NCI-H526 treated with DMSO at 0.1 percent for 48 hours (cell line): ENCODE measurements at places on chromosomes 7 and 10.

GRCh38 chr10:62121187-62121530 lies 147.5 kb downstream of the RTKN2 start:
- no peak for DNase-seq

- DNase-seq: no peak
Measured at GRCh38 chr7:157846271-157846670, 509.5 kb downstream of the DNAJB6 start.

DNA sequence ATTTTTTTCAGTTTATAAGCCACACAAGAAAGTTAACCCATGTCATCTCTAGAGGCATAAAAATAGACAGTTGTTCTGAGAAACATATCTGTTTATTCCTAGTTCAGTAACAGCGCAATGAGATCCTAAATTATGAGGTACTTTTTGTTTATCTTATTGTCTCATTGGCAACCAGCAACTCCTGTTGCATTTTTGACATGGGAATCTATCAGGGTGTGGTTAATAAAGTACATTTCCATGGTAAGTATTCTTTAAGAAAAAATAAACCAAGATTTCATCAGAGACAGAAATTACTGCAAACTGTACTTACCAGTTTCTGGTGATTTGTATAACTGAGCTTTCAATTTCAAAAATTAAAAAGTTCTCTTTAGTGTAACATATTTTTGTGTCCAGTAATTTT lies 9.0 kb downstream of the FAS start:
- no peak for DNase-seq

GRCh38 chr10:109386921-109387320 lies 536.4 kb downstream of the XPNPEP1 start:
- DNase-seq: no peak

- peak; percentile 32 for DNase-seq
Measured at GRCh38 chr7:20560325-20561180, 54.9 kb upstream of the ABCB5 start.

- no peak for DNase-seq
Measured at GRCh38 chr10:28744069-28744768, 66.9 kb downstream of the BAMBI start.

GRCh38 chr7:73899731-73900142 lies 38.8 kb downstream of the TMEM270 start:
- DNase-seq: no peak

DNA sequence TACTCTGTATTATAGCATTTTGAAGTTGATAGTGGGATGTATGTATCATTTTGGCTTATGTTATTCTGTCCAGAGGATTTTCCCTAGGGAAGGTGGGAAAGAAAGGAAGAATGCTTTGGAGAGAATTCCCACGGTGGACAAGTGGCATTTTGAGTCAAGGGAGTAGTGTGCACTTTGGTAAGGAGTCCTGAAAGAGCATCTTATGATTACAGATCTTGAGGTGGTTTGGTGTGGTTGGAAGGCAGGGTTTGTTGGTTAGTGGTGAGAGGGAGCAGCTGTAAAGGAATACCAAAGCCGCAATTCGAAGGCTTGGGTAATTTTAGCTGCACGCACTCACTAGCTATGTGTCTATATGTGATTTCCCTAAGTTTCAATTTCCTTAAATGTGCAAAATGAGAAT lies 16.1 kb downstream of the CCSER2 start:
- DNase-seq: no peak

GRCh38 chr7:1798191-1798590 lies 128.1 kb downstream of the ELFN1 start:
- no peak for DNase-seq

GRCh38 chr7:121570365-121570764 lies 174.3 kb upstream of the FAM3C start:
- no peak for DNase-seq

DNA sequence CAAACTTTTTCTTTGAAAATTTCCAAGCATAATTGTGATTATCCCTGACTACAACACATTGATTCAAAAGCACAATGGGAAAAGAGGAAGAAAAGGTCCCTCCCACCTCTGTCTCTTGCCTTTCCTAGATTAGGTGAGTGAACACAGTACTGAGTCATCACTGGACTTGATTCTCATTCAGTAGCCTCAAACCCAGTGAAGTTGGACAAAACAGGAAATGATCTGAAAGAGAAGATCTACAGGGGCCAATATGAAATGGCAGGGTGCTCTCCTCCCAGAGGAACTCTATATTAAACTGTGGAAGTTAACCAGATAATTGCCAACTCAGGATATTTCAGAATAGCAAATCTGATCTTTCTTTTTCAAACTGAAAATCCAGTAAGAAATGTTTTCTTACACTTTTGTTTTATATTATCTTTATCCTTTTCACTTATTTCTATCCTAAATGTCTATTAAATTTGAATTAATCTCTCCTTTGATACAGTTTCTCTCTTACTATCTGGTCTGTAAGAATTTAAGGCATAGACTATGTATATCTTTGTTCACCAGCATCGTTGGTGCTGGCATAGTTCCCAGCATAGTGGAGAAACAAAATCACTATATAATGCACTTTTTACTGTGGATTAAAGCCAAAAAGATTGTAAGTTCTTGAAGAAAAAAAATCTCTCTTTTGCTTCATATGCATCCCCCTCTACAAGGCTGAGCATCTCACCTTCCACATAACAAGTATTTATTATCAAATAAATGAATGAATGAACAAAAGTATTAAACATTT lies 41.4 kb upstream of the IKZF1 start:
- no peak for DNase-seq

DNA sequence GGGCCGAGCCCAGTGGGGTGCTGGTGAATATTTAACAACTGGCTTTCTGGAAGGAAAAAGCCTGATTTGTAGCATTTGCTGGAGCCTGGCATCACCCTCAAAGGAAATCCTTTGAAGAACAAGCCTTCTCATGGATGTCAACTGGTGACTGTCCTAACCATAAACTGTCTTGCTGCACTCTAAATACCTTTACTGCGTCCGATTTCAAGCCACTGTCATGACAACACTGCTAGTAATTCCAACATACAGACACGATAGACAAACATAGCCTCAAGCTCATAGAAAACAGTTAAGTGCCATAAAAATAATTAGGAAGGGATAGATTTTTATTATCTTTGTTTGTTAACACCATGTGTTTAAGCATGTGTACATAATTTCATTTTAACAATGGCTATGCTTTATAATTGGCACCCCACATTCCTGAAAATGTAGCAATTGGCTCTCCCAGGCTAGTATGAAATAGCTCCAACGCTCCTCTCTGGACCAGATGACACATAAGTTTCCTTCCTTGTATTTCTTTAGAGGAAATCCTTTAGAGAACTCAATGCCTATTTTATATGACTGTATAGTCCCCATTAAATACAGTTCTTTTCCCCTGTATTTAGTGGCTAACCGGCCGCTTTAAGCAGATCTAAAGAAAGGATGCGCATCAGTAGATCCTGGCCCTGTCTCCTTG lies 273.4 kb downstream of the PRPF18 start:
- DNase-seq: no peak

DNA sequence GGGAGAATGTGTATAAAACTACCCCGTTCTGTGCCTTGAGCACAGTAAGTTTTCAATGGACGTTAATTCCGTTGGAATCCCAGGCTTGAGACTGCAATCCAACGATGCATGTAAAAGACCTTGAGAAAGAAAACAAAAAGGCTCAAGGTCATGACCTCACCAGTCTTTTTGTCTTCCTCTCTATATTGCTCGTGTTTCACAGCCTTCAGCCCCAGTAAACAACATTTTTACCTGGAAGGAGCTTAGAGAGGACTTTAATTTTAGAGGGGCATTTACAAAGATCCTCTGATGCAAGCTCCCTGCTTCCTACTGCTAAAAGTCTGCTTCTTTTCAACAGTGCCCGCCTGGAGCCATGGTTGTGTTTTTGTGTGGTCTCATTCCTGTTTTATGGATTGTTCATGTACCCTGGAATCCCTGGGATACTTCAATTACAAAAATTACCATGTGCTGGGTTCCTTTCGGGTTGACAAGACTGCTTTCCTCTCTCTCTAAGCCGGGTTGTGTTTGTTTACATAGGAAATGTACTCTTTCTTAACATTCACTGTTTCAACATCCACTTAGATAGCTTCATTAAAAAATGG lies 320.1 kb upstream of the NFE2L3 start:
- no peak for DNase-seq

- DNase-seq: no peak
Measured at GRCh38 chr10:14124941-14125340, 205.8 kb downstream of the FRMD4A start.

DNA sequence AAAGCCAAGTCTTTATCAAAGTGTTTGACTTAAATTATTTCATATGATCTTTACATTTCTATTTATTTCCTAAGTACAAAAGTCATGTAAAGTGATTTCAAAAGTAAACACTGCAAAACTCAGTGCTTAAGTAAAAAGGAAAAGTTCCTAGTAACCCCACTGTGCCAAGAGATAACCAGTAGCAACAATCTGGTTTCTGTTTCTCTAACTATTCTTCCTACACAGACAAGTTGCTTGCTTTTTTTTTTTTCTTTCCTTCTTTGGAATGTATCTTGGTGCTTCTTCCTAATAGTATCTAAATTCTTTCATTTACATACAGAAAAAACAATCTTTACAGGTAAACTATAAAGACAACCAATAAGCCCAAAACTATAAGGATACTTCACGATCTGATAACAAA lies 3.1 kb downstream of the JCAD start:
- DNase-seq: no peak

- DNase-seq: no peak
Measured at GRCh38 chr10:24968349-24968748, 15.9 kb upstream of the PRTFDC1 start.

- no peak for DNase-seq
Measured at GRCh38 chr10:93420944-93421825, 60.9 kb downstream of the MYOF start.

DNA sequence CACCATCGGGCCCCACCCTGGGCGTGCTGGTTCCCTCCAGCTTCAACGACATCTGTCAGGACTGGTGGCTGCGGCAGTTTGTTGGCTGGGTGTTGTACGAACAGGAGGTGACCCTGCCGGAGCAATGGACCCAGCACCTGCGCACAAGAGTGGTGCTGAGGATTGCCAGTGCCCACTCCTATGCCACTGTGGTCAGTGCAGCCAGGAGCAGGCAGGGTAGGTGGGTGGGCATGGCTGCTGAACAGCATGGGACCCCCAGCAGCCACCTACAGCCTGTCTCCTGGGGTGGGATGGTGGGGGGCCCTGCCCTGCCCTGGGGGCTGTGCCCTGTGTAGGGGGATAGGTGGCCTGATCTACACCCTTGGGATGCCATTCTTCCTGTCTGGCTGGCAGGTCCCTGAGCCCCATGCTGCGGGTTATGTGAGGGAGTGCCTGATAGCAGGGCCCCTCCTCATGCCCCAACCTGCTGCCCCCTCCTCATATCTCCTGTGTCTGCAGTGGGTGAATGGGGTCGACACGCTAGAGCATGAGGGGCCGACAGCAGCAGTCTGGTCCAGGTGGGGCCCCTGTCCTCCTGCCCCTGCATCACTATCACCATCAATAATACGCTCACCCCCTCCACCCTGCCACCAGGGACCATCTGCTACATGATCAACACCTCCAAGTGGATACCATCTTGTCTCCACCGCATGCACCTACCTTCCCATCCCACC lies 56.9 kb downstream of the ZNF727 start:
- DNase-seq: no peak

GRCh38 chr7:133932591-133932990 lies 194.5 kb upstream of the LRGUK start:
- no peak for DNase-seq

DNA sequence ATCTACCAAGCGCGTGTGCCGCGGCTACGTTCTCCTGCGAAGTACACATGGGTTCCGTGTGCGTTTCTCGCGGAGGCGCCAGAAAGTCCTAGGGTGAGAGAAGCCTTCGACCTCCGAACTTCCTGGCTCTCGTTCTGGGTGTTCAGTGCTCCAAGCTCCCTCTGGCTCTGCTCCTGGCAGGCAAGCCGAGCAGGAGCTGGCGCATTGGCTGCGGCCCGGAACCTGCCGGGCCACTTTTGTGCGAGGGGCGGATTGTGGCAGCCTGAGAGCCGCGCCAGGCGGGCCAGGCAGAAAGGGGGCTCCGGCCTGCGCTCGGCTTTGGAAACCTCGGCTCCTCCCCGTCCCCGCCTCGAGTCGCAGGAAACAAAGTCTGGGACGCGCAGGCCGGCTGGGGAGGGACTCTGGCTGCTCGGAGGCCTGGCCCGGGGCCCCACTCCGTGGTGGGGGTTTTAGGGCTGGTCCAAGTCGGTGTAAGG lies 9.6 kb downstream of the EMX2 start:
- no peak for DNase-seq

GRCh38 chr7:113176836-113177235 lies 58.5 kb upstream of the SMIM30 start:
- no peak for DNase-seq

DNA sequence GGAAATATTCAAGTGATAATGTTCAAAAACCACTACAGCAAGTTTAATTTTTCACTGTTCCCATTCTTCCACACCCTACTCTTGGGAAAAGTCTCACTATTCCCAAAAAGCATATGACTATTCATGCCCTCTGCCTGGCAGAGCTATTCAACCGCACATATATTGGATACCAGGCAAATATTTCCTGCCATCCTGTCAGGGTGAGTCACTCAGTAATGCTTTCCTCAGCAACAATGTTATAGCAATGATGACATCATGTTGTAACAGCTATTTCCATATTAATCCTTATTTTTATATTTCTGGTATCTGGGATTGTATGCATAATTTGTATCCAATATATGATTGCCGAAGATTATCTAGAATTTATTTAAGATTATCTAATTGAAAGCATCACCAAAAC lies 114.0 kb upstream of the PLXDC2 start:
- DNase-seq: no peak

GRCh38 chr7:155448632-155449007 lies 9.3 kb upstream of the EN2 start:
- peak; percentile 68 for DNase-seq

DNA sequence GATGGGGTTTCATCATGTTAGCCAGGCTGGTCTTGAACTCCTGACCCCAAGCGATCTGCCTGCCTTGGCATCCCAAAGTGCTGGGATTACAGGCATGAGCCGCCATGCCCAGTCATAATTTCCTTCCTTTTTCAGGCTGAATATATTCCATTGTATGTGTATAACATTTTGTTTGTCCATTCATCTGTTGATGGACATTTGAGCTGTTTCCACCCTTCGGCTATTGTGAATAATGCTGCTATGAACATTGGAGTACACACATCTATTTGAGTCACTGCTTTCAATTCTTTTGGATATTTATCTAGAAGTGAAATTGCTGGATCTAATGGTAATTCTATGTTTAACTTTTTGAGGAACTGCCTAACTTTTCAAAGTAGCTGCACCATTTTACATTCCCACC lies 34.6 kb downstream of the TLX1 start:
- DNase-seq: no peak

DNA sequence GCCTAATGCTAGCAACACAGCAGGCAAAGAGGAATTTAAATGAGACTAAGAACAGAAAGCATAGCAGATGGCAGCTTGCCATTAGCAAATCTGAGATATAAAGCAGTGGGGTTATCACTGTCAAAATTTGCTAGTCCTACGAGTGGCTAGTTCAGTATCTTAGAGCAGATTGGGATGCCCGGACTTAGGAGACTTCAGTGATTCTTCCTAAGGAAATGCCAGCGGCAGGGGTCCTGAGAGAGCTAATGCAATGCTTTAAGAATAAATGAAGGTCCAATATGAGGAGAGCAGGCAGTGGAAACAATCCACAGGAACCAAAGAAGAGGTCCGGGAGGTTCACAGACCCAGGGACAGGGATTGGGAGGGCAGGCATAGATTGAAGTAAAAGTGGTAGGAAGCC lies 169.3 kb upstream of the NPSR1 start:
- DNase-seq: no peak

- no peak for DNase-seq
Measured at GRCh38 chr7:44386139-44386913, 60.9 kb upstream of the CAMK2B start.

- DNase-seq: no peak
Measured at GRCh38 chr10:118447478-118448270, 105.5 kb upstream of the FAM204A start.

- no peak for DNase-seq
Measured at GRCh38 chr10:18658271-18659124, 733 bp upstream of the ARL5B start.
